ENCODE measurements at places on chromosomes 11 and 22.

DNA sequence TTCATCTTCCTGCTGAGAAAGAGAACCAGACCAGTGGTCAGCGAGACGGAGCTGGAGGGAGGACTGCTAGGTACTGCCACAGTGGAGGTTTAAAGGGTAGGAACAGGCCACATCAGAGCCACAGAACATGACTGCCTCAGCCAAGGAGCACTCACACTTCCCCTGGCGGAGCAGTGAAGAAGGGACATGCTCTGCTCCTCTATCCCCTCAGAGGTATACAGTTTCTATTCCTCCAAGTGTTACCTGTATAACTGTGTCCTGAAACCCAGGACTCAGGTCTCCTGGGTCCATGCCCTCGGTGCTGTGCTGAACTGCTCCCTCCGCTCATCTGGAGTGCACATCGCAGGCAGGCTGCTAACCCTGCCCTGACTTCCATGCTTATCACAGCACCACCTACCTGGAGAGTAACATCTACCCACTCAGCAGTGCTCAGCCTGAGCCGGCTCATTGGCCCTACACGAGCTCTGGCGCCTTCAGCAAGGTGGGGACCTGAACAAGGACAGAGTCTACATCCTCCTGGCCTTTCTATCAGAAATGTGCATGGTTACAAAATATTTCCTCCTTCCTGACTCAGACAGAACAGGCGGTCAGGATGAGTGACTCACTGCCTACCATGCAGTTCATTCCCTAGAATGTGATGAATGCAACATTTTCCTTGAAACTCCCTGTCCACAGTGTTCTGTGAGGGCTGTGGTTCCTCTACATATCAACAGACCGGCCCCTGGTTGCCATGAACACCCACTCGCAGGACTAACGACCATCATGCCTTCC is 52.9 kb downstream of the C11orf58 start:
- DNase-seq, result no peak

DNA sequence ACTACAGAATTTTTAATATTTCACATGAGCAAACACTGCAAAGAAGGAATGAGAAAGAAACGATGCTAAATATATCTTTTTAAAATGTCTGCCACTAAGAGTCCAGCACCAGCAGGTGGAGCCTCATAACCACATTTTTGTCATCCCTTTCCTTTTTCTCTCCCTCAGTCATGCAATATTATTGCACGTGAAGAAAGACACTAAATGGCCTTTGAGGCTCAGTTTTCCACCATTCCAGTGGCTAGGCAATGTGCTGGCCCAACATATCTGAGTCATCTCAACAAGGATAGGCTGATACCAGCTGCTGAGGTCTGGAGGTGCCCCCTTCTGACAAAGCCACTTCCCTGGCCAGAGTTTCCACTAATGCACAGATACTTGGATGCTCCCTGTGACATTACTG is 1.8 kb downstream of the ALKBH8 start:
- DNase-seq, result peak; percentile 25

GRCh38 chr11:80816966-80817365 is 1376.1 kb upstream of the TENM4 start:
- DNase-seq, result no peak

DNA sequence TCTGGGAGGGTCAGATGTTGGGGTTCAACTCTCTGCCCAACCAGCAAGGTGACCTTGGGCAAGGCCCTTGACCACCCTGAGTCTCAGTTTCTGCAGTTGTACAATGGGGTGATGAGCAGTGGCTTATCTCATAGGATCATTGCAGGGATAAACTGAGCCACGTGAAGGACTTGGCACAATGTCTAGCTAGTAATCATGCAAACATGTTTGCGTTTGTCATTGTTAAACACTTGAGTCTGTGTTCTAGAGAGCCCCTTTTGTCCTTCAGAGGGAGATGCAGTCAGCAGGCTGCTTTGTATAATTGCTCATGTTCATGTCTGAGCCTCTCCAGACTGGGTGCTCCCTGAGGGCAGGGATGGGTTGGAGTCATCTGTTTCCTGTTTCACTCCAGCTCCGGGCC is 15.8 kb downstream of the CD82 start:
- DNase-seq, result no peak

DNA sequence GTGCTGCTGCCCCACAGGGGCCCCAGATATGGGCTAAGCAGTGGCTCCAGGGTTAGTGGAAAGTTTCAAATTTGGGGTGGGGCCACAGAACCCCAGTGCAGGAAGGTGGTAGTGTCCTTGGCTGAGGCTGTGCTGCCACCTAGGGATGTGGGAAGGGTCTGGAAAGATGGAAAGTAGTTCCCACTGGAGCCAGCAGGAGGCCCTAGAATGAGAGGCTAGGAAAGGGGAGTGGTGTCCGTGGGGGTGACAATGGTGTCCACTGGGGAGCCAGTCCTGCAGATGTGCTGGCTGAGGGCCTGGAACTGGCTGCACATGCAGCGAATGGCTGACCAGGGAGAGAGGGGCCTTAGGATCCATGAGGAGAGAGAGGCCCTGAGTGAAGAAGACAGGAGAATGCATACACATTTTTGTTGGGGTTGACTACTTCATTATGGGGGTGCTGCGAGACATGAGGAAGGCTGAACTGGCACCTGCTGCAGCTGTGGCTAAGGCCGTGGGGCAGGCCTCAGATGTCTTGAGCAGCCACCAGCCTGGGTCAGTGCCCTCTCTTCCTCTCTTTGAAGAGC is 21.1 kb downstream of the RFPL3 start:
- DNase-seq, result no peak

GRCh38 chr11:22582151-22582410 is 43.5 kb downstream of the FANCF start:
- no peak for DNase-seq

GRCh38 chr22:22935546-22936157 is 48.0 kb downstream of the IGLL5 start:
- no peak for DNase-seq

- no peak for DNase-seq
These were observed 160.5 kb upstream of the TBCEL start for GRCh38 chr11:120863359-120863758.

- no peak for DNase-seq
These were observed 37.7 kb downstream of the EFCAB6 start for GRCh38 chr22:43774318-43774915.

- no peak for DNase-seq
These were observed 1.2 kb downstream of the LIF start for GRCh38 chr22:30245181-30245984.

DNA sequence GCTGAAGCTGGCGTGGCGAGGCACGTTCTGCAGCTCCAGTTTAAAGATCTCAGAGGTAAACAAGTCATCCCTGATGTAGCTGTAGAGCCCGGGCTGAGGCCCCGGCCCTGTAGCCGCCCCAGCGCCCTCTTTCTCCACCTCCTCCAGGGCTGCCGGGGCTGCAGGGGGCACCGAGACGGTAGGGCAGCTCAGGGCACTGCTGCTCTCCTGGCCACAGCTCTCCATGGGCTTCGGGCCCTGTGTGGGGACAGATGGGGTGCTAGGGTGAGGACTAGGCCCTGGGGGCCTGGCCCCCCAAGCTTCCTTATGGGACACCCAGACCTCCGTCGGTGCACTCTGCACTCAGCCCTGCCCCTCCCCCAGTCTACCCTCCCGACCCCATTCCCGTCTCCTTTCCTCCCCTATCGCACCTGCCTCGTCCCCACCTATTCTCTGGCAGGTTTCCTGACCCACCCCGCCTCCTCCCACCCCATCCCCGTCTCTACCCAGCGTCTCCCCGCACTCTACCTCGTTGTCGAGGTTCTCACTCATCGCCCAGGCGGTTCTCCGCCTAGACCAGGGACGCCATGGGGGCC is 559 bp downstream of the RANBP1 start:
- no peak for DNase-seq
